ENCODE measurements at places on chromosomes 12 and 14.

DNA sequence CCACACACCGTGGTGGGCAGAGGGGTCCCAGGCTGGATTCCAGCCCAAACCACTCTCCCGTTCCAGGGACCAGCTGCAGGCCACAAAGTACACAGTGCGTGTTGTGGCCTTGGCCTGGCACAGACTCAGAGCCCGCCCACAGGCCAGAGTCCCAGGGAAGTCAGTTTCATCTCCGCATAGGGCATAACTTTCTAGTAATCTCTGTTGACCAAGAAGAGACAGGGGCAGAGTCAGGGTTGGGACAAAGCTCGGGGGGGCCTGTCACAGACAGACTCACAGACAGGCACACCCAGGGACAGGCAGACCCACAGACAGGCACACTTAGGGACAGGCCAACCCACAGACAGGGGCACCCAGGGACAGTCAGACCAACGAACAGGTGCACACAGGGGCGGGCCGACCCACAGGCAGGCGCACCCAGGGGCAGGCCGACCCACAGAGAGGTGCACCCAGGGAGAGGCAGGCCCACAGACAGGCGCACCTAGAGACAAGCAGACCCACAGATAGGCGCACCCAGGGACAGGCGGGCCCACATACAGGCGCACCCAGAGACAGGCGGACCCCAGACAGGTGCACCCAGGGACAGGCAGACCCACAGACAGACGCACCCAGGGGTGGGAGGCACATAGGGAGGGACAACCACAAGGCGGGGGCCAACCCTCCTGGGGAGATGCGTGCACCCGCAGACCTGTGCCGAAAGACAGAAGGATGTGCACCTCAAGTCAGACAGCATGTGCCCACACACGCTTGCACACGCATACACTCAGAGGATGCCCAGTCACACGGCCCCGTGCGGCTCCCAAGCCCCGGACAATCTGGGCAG is 323.3 kb upstream of the RTL1 start:
- DNase-seq = no peak

DNA sequence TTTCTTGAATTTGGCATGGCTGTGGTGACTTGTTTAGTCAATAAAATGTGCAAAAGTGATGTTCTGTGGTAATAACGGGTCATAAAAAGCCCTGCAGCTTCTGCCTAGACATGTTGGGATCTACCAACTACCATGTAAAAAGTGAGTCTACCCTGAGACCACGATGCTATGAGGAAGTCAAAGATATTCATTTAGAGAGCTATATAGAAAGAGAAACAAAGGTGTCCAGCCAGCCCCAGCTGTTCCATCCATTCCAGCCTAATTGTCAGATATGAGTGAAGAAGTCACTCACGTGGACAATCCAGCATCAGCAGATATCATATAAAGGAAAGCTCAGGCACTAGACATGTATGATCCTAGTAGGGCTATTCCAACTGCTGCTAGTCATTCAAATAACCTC is 117.2 kb upstream of the SSTR1 start:
- DNase-seq = no peak

DNA sequence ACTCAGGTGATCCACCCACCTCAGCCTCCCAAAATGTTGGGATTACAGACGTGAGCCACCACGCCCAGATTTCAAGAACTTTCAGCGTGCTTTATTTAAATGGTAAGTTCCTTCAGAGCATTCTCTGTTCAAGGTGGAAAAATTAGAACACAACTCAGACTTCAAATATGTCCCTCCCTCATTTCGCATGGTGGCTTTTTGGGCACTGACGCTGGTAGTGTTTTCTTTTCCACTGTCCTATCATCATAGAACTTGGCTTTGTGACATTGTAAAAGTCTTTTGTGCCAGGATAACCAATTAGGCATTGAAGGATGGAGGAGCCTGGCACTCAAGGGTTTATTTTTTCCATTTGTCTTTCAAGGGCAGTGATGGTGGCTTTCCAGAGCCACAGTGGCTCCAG is 190.8 kb downstream of the NUAK1 start:
- no peak for DNase-seq

GRCh38 chr14:58770491-58770982 is 132.8 kb downstream of the DACT1 start:
- no peak for DNase-seq

DNA sequence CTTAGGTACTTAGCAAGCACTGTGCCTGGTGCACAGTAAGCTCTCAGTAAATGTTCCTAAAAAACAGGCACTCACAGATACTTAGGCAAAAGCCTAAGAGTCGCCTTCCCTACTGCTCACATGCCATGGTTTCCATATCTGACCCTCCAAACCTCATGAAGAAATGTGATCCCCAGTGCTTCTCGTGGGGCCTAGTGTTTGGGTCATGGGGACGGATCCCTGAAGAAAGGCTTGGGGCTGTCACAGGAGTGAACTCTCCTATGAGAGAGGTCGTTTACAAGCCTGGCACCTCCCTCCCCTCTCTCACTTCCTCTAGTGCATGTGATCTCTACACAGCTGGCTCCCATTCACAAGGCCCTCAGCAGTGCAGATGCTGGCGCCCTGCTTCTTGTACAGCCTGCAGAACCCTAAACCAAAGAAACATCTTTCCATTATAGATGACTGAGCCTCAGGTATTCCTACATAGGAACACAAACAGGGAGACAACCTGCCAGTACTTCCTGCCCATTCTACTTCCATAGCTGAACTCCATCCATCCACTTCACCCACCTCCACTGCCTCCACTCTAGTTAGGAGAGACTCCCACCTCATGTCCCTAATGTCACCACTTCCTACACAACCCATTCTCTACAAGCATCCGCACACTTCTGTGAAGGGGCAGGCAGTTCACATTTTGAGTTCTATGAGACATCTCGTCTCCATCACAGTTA is 2.9 kb downstream of the SLC15A4 start:
- DNase-seq = no peak

GRCh38 chr12:33488036-33488435 is 48.4 kb upstream of the SYT10 start:
- DNase-seq = no peak

GRCh38 chr14:59217011-59217410 is 28.5 kb downstream of the DAAM1 start:
- no peak for DNase-seq

GRCh38 chr12:84408936-84409335 is 503.7 kb downstream of the SLC6A15 start:
- no peak for DNase-seq

GRCh38 chr12:69042970-69043369 is 110.0 kb upstream of the CPM start:
- DNase-seq = no peak

- DNase-seq = no peak
Observed at GRCh38 chr14:68627050-68627867, 165.6 kb downstream of the ZFP36L1 start.

GRCh38 chr14:68910540-68910939 is 68.6 kb downstream of the ACTN1 start:
- no peak for DNase-seq

DNA sequence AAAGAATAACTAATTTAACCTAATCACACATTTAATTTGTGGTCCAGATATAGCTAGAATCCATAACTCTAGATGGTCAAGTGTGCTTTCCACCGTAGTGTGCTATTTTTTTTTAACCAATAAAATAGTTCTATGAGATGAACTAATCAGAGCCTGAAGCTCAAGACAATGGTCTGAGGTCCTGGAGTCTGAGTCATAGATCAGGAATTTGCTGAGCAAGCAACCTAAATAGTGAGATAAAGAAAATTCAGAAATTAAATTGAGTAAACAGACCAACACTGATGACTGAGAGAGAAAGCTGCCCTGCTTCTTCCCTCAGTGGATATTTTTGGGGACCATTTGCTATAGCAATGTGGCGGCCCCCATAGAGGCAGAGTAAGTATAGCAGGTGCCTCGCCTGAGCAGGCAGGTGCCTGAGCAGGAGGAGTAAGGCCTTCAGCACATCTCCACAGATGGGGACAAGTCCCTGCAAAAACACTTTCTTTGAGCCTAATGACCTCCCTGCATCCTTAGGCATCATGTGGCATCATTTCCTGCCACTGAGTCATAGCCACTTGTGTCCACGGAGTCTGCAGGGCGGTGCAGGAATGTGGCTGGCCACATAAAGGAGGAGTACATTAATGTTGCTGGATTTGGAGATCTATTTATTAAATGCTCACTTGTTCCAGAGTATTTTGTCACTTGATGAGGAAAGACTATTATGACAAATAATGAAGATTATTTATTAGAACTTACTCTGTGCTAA is 13.9 kb upstream of the CLEC4E start:
- peak; percentile 16 for DNase-seq

DNA sequence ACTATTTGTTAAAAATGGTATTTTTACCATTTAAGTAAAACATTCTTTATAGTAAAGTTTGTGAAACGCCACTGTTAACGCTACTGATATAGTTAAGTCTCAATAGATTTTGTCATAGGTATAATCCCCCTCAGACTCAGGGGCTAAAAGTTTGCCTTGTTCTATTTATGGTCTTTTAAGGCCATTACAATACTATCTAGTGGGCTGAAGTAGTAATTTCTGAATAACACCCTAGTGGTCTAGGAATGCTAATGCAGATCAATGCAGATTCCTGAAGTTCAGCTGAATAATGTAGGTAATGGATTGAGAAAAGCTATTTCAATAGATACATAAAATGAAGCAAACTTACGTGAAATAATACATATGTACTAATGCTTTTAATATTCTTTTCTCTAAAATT is 989.3 kb upstream of the NOVA1 start:
- DNase-seq = no peak

DNA sequence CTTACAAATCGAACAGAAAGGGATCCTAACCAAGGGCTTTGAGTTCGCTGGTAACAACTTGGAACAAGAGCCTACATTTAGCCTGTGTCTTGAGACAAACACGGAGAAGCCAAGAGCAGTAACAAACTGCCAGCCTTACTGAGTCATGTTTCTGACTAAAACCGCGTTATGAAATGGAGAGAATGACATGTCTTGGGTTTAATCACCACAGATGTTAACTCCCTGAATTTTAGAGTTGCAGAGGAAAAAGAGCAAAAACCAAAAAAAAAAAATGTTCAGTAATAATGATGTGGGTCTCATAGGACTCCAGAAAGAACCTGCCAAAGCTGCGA is 1.0 kb downstream of the BLTP3B start:
- DNase-seq = peak; percentile 70

GRCh38 chr14:33669111-33669510 is 281.8 kb downstream of the EGLN3 start:
- no peak for DNase-seq

GRCh38 chr12:12334367-12335040 is 15.5 kb downstream of the MANSC1 start:
- peak; percentile 79 for DNase-seq

DNA sequence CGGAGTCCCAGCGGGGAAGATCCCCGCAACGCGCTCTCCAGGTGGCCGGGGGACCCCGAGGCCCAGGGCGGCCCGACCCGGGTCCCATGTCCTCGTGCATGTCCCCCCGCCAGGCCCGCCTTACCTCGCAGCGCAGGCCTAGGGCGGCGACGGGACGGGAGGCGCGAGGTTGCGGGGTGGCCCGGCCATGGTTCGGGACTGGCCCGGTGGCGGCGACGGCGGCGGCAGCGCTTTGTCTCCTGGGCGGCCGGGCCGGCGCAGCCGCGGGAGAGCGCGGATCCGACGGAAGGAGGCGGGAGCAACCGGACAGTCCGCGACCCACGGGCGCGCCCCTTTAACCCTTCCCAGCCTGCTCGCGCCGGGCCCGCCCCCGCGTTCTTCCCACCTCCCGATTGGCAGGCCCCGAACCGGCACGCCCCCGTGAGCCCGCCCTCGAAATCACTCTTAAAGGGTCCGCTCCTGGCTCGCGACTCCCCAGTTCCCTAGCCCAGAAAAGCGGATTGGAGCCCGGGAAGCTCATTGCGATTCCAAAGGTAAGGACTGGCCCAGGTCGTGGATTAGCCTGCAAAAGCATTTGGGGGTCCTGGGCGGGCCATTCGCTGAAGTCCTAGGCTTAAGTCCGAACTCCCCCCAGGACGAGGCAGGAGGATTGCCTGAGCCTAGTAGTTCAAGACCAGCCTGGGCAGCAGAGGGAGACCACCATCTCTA is at the start of gene PHETA1:
Gene PHETA1, minus strand, starts transcription at position 308 of the 708 bp plus-strand sequence. CDS start 5,668 bp downstream, outside the sequence.
- DNase-seq = peak; percentile 98

DNA sequence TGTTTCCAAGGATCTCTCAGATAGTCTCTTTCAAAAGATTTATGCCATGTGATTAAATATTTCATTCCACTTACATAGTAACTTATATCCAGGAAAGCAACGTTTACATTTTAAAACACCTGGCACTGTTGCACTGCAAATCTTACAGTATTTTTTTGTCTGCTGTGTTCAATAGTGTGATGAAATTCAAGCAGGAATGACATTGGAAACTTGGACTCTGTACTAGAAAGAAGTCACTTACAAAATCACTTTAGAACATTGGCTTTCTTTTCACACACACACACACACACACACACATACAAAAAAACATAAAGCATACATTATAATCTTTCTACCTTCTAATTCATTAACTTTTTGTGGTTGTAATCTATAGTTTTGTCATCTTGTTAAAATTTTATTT is 66.2 kb upstream of the USP15 start:
- no peak for DNase-seq

DNA sequence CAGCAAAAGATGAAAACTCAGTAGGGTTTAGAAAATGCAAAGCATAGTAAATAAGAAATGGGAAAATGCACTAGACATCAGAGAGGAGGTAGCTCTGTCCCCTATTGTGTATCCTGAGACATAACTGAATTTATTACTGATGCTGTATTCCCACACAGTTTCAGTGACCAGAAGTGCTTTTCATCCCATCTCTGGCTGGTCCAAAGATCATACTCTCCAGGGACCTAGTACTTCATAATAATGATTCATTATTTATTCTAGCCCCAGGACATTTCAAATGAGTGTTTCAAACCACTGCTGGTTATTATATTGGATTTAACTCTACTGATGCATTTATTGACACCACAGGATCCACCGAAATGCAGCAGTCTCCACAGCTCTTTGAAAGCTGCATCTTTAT is 163.3 kb downstream of the PAWR start:
- DNase-seq = no peak

DNA sequence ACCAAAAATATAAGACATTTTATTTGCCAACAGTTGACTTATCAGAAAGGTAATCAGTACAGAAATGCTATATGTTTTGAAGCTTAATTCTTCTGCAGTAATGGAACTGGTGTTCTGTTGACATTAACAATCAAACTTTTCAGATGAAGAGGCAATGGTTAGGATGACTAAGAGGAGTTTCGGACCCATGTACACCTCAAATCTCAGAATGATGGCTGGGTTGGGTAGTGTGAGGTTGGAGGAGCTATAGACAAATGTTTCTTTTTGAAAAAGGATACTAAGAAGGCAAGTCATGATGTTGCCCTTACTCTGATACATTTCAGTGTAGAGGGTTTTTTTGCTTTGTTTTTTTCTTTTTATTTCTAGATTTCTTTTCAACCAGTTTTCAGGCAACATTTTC is 66.9 kb downstream of the KNTC1 start:
- DNase-seq = no peak

GRCh38 chr12:88993651-88994050 is 358.6 kb downstream of the DUSP6 start:
- DNase-seq = peak; percentile 38

DNA sequence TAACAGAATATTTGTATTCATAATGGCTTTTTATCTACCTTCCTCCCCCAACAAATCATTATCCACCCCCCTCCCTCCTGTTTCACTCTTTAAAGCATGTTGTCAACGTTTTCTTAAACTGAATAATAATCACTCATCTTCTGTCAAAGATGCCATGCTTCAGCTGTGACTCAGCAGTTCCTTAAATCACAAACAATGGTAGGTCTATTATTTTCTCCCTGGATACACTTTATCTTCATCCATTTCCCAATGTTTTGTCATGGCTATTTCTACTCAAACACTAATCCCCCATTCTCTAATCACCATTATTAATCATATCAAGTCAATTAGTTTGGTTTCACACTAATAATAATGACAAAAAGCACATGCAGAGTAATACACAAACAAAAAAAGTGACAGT is 6.5 kb downstream of the CLEC12B start:
- DNase-seq = peak; percentile 16
